KG1 (cell line): ENCODE measurements at places on chromosomes 12 and 14.

GRCh38 chr14:74491956-74492775 lies 939 bp downstream of the NPC2 start:
- DNase-seq, result peak; percentile 32

- no peak for DNase-seq
Measured at GRCh38 chr12:54262403-54262925, 17.5 kb downstream of the CBX5 start.

GRCh38 chr12:90677552-90677951 lies 277.4 kb downstream of the CCER1 start:
- DNase-seq, result no peak

DNA sequence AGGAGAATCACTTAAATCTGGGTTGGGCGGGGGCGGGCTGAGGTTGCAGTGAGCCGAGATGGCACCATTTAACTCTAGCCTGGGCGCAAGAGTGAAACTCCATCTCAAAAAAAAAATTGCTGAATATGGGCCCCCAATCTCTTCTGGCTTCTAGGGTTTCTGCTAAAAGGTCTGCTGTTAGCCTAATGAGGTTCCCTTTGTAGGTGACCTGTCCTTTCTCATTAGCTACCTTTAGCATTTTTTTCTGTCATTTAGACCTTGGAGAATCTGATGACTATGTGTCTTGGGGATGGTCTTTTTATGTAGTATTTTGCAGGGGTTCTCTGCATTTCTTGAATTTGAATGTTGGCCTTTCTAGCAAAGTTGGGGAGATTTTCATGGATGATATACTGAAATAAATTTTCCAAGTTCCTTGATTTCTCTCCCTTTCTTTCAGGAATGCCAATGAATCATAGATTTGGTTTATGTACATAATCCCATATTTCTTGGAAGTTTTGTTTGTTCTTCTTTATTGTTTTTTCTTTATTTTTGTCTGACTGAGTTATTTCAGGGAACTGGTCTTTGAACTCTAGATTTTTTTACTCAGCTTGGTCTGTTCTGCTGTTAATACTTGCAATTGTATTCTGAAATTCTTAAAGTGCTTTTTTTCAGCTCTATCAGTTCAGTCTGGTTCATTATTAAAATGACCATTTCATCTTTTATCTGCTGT lies 181.5 kb downstream of the TTC6 start:
- DNase-seq, result no peak

DNA sequence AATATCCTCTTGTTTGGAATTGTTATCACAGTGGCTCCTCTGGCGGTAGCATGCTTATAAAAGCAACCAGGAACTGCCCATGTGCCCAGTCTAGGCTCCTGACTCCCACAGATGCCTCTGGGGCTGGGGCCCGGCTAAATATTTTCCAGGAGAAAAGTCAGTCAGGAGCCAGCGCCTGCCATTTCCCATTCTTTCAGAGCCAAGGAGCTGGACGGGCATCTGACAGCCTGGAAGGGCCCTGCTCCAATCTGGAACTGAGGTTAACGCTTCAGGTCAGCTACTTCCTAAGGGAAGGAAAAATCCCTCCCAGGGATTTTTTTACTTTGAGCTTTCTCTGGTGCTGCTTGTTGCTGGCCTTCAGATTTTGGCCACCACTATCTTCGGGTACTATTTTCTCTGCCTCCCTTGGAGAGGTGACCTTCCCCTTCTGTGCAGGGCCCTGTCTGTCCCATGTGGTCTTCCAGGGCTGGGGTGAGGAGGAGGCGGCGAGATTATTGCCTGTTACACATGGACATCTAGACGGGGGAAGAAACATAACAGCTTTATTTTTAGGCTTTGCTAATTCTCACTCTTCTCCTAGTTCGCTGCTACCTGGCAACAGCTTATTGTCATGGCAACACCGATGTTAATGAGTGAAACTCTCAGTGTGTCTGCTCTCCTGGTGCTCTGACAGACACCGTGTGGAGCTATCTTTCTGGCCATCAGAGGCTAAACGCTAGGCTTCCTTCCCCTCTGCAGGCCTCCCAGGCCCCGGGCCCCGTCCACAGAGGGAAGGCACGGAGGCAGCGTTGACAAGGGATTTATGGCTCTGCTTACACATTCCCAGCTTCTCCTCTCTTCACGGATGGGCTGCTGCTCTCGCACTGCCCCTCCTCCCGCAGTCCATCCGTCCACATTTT lies 160.4 kb downstream of the CACNA1C start:
- peak; percentile 38 for DNase-seq

DNA sequence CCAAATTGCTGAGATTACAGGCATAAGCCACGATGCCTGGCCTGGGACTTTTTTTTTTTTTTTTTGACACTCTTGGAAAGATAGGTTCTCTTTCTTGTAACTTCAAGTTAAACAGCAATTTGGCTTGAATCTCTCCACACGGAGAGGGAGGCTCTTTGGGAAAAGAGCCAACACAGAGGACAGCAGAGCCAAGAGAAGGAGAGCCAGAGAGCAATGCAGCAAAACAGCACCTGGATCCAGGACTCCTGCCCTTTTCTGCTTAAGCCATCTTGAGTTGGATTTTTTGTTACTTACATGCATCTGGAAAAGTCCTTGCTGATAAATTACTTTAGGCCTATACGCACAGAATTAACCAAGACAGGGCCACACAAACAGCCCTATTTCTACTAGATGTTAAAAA lies 176.8 kb downstream of the APAF1 start:
- no peak for DNase-seq

DNA sequence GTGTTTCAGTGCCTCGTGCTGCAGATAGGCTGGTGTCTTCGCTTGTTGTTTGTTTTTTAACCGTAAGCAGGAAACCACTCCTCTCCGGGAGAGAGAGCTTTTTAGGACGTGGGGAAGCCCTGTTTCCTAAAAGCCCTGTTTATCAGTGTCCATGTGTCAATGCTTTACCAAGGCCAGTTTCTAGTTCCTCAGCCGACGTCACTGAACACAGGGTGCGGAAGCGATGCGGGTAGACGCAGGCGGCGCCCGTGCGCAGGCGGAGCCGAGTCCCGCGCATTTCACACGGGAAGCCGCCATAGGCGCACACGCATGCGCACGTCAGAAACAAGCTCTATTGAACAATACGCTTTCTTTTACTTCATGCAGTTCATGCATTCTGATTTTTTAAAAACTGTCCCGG lies 79.8 kb downstream of the GLT1D1 start:
- no peak for DNase-seq

GRCh38 chr14:76937181-76938091 lies 91.1 kb downstream of the IRF2BPL start:
- DNase-seq, result no peak

DNA sequence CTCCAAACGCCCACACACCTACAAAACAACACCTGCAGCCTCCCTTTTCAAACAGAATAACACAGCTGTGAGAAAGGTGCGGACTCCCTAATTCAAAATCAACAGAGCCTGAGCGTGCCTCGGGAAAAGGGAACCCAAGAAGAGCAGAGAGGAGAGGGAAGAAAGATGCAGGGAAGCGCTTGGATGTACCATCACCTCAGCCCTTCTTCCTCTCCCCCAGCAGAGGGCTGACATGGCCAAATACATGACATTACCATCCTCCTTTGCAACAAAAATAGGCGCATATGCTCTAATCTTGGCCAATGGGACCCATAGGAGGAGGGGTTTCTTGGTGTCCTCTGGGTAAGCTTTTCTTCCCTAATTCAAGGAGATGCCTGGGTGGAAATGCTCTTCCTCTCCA lies 78.0 kb downstream of the CPSF2 start:
- DNase-seq, result no peak

DNA sequence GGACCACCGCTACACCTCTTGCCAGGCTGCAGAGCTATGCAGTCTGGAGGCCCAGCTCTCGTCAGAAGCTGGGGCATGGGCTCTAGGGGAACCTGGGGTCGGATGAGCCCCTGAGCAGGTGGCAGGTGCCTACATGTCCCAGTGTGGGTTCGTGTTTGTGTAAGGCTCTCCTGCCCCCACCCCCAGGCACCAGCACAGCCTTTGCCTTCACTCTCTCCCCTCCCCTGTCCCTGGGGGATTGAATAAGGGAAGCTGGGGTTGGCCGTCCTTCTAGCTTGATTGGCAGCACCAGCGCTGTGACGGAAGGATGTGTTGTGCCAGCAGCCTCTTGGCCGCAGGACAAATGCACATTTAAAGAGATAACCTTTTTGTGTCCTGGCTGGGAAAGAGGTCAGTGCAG lies 34.8 kb upstream of the TSPAN9 start:
- DNase-seq, result no peak

DNA sequence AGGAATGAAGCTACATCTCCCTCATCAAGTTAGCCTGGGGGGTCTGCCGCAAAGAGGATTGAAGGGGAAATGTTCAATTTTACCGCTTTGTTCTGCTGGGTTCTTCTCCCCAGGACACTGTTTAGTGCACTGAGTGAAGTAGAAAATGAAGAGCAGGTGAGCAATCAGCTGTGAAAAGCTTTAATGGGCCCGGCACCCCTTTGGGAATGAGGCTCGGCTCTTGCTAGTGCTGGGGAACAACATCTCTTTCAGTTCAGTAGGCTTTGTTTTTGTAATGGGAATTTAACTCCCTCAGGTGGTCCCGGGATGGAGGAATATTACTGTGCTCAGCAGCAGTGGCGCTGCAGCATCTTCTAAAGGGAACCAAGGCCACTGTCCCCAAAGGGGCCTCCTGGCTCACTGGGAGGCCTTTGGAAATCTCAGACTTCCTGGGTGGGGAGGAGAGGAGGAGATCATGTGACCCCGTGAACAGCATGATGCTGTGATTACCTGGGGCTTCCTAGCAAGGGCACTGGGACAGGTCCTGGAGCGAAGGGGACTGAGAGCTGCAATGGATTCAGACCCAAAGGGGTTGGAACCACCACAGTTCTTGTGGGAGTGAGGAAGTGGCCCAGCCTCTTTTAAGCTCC lies 85.2 kb upstream of the MAX start:
- no peak for DNase-seq

GRCh38 chr14:104766256-104766862 lies 13.4 kb downstream of the SIVA1 start:
- no peak for DNase-seq

DNA sequence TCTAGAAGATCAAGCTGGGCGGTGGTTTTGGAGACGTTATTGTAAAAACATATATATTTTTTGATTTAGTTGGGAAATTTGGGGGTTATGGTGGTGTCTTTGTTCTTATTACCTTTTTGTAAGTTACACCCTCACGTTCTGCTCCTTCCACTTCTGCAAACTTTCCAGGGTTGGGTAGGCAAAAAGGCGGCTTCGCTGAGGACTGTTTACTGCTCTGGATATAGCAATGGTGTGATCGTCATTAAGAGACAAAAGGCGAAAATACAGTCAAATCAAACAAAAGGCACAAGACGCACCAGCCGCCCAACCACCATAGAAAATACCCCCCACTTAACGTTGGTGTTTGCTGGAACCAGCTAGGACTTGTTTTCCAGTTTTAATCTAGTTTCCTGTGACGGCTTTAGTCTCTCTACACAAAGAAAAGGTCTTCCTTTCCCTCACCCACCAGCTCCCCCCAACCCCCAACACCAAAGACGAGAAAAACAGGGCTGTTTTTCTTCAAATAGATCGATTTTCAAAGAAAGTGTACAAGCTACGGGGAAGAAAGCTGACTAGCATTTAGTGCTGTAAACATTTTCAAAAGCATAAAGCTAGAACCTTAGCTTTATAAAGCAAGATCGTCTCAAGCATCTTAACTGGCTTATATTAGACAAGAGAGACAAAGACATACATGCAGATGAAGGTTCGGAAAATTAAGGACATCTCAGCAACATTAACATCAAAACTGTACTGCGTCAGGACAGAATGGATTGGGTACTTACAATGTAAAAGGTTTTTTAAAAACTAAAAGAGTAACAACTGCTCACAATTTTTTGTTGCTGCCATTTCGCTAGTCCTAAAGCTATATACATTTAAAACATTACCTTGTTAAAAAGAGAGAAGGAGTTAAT lies 2.0 kb upstream of the SETD1B start:
- peak; percentile 49 for DNase-seq

DNA sequence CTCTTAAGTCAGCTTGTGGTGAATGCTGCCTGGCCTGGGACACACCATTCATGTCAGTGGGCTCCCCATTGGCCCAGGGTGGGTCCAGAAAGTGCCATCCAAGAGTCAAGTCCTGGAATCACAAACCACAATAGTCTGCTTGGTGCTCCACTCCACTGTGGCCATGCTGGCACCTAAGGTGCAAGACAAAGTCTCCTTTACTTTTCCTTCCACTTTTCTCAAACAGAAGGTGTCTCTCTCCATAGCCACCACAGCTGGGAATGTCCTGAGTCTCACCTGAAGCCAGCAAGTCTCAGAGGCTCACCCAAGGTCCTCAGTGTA lies 9.0 kb downstream of the RDH16 start:
- no peak for DNase-seq

- no peak for DNase-seq
Measured at GRCh38 chr12:3775385-3776035, 22.6 kb upstream of the CRACR2A start.

GRCh38 chr12:129534966-129535750 lies 368.7 kb downstream of the TMEM132D start:
- no peak for DNase-seq

DNA sequence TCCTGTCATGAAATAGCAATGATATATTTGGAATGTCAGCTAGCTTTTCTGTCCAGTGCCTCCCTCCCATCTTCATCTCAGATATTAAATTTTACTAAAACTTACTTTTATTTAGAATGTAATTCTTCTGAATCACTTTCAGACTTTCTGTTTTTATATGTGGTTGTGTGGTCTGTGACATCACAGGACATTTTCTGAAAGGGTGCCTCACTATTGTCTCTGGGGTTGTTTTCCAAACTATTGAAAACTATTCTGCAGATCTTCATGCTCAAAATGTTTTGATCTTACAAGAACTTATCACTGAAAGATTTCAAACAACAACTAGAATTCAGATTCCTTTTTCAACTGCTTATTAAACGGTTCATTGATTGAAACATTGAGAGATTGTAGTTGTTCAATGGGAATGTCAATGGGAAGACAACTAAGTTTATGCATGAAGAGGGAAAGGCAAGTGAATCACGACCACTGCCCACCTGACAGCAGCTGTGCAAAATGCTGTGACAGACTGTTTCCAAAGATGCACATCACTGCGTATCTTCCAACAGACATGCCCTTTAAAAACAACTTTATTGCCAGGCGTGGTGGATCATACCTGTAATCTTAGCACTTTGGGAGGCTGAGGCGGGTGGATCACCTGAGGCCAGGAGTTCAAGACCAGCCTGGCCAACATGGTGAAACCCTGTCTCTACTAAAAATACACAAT lies 51.3 kb downstream of the KLRG1 start:
- no peak for DNase-seq

DNA sequence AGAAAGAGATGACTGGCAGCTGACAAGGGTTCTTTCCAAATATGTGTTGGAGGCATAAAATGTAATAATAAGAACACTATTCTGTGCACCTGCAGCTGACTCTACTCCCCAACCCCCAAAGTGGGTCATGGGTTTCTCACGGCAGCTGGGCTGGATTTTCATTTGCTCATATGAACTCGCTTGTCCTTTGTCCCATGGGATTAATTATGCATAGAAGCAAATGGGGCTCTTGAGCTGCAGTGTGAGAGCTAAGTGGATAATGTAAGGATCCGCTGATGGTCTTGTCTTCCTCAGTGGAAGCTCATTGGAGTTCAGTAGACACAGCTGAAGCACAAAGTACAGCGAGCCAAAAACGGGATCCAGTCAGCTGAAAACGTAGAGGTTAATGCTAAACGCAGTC lies 46.3 kb downstream of the TTC8 start:
- no peak for DNase-seq

- no peak for DNase-seq
Measured at GRCh38 chr12:68089101-68089500, 70.4 kb downstream of the IFNG start.

- no peak for DNase-seq
Measured at GRCh38 chr12:1493781-1494565, 100.4 kb downstream of the FBXL14 start.

- no peak for DNase-seq
Measured at GRCh38 chr12:116202940-116203339, 74.6 kb downstream of the MED13L start.

GRCh38 chr14:102731101-102731870 lies 46.0 kb upstream of the TRAF3 start:
- no peak for DNase-seq
